NCI-H2171 treated with DMSO at 0.1 percent for 48 hours (cell line): ENCODE measurements at places on chromosomes 5 and 9.

DNA sequence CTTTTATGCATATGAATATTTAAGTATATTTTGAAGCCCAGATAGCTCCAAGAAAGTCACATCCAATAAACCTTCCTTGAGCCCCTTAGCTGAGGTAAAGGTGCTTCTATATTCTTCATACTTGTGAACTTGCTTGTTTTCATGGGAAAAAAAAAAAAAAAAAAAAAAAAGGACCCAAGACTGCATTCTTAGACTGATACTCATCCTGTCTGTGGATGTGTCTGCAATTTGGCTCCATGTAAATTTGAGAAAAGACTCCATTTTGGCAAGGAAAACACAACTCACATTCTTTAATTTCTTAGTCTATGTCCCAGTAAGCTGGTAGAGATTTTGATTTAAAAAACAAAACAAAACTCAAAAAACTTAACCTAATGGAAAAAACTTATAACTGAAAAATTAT lies 238.3 kb downstream of the FBXL17 start:
- no peak for DNase-seq

- DNase-seq, result no peak
These were observed 158.3 kb downstream of the GIN1 start for GRCh38 chr5:102961671-102962070.

DNA sequence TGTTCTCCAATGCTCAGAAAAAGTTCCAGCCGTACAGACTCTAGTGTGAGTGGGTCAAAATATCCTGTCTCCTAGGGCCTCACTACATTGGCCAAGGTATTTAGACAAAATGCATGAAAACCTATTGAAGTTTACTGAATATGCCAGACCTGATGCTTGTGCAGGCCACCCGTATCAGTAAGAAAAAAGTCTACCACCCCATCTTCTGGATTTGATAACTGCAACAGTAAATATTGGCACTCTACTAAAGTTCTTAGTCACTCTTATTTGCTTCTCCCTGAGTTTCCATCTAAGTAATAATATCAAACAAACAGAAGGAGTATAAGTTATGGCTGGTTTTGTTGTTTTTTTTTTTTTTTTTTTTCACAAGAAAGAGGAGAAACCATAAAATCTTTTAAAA lies 627.7 kb upstream of the KLF4 start:
- DNase-seq, result no peak

DNA sequence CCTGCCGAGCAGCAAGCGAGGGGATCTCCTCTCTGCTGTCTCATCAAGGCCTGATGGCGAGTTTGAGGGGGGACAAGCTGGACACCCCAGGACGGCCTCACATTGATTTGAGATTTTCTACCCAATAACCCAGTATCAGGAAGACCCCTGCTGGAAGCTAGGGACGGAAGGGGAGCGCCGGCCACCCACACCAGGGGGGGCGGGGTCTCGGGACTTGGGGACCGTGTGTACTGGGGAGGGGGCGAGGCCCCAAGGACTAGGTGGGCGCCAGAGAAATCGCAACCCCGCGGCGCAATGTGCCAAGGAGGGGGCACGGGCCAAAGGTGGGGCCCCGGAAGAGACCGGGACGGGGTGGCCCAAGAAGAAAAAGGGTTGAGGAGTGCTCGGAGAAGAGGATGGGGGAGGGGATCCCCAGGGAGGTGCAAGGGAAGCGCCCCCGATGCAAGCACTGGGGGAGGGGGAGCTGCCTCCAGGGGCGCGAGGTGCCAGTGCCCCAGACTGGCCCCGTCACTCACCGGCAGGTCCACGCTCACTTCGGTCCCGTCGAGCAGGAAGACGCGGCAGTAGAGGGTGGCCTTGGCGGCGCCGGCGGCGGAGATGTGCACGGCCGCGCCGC lies 1.1 kb downstream of the EPB41L4B start:
- DNase-seq, result peak; percentile 56

- no peak for DNase-seq
These were observed 5.3 kb upstream of the IRX1 start for GRCh38 chr5:3590161-3590966.

GRCh38 chr9:27475057-27475595 lies 49.0 kb upstream of the IFNK start:
- DNase-seq, result no peak

- no peak for DNase-seq
These were observed 23.0 kb upstream of the B4GALT1 start for GRCh38 chr9:33190021-33190705.

- no peak for DNase-seq
These were observed 452.9 kb downstream of the CSNK1G3 start for GRCh38 chr5:123964884-123965283.

DNA sequence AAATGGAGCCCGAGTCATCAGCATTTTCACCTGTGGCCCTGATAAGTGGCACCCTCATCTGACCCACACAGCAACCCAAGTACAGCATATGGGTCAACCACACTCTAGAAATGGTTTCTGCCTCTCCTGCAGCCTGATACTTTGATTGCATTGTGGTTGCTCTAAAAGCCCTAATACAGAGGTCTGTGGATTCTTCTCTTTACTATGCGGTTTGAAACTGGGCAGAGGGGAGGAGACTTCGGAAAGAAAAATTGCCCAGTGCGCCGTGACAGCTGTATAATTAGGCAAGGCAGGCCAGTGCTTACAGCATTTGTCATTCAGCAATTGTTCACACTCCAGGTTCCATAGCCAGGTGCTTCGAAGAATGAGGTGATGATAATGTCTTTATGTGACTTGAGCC lies 361.0 kb downstream of the NFIB start:
- DNase-seq, result no peak

DNA sequence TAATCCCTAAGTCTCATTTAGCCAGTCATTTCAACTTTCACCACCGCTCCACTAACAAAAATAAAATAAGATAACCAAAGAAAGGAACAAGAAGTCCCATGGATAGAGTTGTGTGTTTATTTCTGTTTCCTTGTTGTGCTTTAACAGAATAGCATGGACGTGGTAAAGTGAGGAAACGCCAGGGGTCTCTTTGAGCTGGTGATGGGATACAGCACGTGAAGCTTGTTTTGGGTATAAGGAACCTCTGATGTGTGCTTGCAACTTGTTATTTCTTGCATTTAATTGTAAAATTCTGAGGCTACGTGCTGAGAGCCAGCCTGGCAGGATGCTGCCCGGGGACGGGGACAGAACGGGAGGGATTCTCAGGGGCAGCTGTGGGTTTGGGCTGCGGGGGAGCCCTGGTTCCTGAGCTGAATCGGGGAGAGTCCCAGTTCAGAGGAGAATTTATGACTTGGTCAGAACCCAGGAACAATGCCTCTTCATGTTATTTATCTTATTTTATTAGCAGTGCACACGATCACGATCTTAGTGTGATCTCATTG lies 63.4 kb downstream of the ANKRD33B start:
- DNase-seq, result no peak

- DNase-seq, result no peak
These were observed 215.5 kb downstream of the FSTL4 start for GRCh38 chr5:133396814-133397213.

DNA sequence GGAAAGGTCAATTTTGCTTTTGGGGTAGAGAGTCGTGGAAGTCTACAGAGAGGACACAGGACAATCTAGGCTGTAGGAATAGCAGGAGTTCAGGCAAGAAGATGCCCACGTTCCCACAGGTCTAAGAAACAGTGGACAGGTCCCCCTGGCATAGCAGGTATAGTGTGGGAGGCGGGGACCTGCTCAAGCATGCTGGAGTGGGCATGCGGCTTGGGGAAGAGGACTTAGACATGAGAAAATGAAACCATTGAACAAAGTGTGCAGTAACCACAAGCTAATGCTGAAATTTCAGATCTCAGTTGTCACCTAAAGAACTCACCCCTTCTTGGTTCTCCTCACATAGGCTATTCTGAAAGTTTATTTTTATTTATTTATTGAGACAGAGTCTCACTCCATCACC lies 142.8 kb upstream of the EFNA5 start:
- no peak for DNase-seq

- DNase-seq, result no peak
These were observed 178.8 kb downstream of the GAPVD1 start for GRCh38 chr9:125440411-125440810.

- DNase-seq, result peak; percentile 50
These were observed at the start of gene ARHGEF28 for GRCh38 chr5:73625944-73626811. ARHGEF28 (plus strand) TSS chr5:73626196; CDS start chr5:73684852, 58,656 bp downstream.

DNA sequence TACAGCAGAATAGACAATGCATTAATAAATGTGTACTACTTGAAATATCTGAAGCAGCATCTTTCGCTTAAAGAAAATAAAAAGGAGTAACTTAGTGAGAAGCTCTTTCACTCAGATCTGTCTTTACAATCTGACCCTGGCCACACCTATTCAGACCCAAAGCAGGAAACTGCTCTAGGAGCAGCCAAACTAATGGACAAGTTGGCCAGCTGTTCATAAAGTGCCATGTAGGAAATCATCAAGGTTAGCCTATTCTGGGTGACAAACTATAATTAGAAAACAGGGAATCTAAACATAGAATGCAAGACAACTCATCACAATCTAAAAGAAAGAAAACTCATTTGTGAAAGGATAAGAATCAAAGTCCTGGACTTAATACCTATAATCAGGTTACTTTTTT lies 101.3 kb downstream of the AGTPBP1 start:
- DNase-seq, result no peak

DNA sequence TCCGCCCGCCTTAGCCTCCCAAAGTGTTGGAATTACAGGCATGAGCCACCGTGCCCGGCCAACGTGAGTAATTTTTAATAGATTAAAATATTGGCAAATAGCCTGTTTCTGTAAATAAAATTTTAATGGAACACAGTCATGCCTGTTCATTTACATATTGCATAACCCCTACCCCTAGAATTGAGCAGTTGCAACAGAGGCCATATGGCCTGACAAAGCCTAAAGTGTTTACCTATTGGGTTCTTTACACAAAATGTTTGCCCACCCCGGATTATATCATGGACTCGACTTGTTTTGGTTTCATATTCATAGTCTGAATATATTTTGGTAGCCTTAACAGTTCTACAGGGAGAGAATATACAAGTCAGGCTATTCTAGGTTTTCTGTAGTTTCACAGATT lies 5.3 kb downstream of the NSA2 start:
- no peak for DNase-seq

DNA sequence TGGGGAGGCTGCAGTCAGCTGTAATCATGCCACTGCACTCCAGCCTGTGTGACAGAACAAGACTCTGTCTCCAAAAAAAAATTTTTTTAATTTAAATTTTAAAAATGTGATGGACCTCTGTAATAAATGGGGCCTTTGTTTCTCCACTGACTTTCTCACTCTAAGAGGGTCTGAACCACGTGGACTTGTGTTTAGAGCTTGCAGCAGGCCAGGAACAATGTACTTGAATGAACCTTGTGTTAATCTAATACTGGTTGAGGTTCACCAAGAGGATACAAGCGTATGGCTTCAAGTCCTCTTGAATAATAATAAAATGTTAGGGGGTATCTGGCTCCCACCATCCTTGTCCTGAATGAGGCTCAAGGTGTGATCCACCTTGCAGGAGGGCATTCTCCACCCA lies 14.4 kb upstream of the SLC2A8 start:
- DNase-seq, result no peak

GRCh38 chr5:96649681-96650540 lies 12.3 kb upstream of the CAST start:
- DNase-seq, result no peak

GRCh38 chr5:146697211-146697610 lies 181.2 kb upstream of the GPR151 start:
- DNase-seq, result no peak

- no peak for DNase-seq
These were observed 20.1 kb downstream of the ATOX1 start for GRCh38 chr5:151738125-151738848.

GRCh38 chr5:7395432-7395946 lies 449 bp upstream of the ADCY2 start:
- no peak for DNase-seq

DNA sequence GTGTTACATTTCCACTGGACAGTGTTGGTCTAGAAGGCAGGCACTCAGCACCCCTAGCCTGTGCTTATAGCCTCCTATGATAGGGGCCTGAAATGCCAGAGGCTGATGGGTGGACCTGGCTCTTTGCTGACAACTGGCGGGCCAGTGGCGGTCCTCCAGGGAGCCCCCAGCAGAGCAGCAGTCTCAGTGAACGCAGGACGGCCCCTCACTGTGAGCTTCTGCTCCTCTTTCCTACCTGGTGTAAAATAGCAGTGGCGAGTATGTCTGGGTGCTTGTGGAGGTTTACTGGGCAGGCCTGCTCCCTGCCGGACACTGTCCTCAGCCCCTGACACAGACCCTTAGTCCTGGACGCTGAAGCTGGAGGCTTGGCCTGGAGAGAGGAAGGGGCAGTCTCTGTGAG lies 3.3 kb upstream of the SEC16A start:
- DNase-seq, result no peak

GRCh38 chr5:160266752-160267345 lies 37.5 kb downstream of the FABP6 start:
- no peak for DNase-seq

- no peak for DNase-seq
These were observed 32.8 kb upstream of the TNIP1 start for GRCh38 chr5:151113651-151114050.

DNA sequence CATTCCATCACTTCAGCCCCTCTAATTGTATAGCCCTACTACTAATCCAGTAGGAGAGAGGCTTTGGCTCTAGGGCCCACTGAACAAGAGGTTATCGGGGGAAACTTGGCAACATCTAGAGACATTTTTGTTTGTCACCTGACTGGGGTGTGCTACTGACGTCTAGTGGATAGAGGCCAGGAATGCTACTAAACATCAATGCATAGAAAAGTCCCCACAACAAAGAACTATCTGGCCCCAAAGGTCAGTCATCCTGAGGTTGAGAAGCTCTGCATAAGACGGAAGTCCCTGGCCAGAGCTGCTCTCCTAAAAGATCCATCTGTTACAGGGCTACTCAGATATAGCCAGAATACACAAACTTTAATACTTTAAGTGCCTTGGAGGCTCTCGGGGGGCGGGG lies 570.6 kb upstream of the KLF4 start:
- DNase-seq, result no peak

DNA sequence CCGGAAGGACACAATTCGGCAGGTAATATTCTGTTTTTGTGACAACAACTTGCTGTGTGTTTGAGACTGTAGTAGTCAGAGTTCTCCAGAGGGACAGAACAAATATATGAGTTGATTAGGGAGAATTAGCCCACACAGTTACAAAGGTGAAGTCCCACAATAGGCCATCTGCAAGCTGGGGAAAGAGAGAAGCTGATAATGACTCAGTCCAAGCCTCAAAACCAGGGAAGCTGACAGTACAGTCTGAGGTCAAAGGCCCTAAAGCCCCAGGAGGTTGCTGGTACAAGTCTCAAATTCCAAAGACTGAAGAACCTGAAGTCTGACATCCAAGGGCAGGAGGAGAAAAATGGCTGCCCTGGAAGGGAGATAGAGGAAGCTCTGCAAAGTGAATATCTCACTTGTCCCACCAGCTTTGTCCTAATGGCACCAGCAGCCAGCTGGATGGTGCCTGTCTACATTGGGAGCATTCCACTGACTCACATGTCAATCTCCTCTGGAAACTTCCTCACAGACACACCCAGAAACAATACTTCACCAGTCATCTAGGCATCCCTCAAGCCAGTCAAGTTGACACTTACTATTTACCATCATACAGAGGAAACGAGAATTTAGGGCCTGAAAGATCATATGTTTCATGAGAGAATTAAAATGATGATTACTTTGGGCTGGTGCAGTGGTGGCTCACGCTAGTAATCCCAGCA lies 36.3 kb upstream of the CTXN3 start:
- no peak for DNase-seq

- DNase-seq, result peak; percentile 53
These were observed 597.9 kb upstream of the TLE4 start for GRCh38 chr9:78973907-78974306.
